Activated CD4-positive, alpha-beta T cell treated with anti-CD3 and anti-CD28 coated beads for 36 hours (primary cell): ENCODE measurements at places on chromosomes 1 and 21. TPM values are rescaled to one million over a fixed set of nuclear protein-coding genes. Genes with fewer than 3 reads are reported as not detected.
A peak's percentile ranks its signal among the peaks of the same experiment; 100 is the strongest.

GRCh38 chr1:55927702-55928290, 651.6 kb downstream of the PLPP3 start:
- no peak for DNase-seq

GRCh38 chr1:167206166-167206835, 14.4 kb upstream of the POU2F1 start:
- peak; percentile 17 for DNase-seq

- DNase-seq = no peak
Measured at GRCh38 chr1:23148084-23148483, 20.6 kb downstream of the LUZP1 start.

PROK1 gene
- not detected for total RNA-seq

TTC22 gene
- 4.1 TPM for total RNA-seq
